ENCODE measurements at places on chromosomes 2 and 18. TPM values are rescaled to one million over a fixed set of nuclear protein-coding genes. Genes with fewer than 3 reads are reported as not detected.

Gene TP53I3
- total RNA-seq: 1.0 TPM

Gene NEU4
- 0.89 TPM for total RNA-seq

Gene RGPD4
- total RNA-seq: 0.19 TPM

Gene GREB1L
- total RNA-seq: not detected

Gene AGXT
- not detected for total RNA-seq

Gene SLC5A7
- total RNA-seq: not detected

Gene TRABD2A
- total RNA-seq: 37.2 TPM

Gene FABP1
- not detected for total RNA-seq

Gene ILKAP
- 44.3 TPM for total RNA-seq

Gene HJURP
- 111 TPM for total RNA-seq

Gene KCNJ13
- total RNA-seq: not detected

Gene ACADL
- not detected for total RNA-seq

Gene CELF4
- total RNA-seq: not detected

All from activated CD4-positive, alpha-beta T cell treated with anti-CD3 and anti-CD28 coated beads for 36 hours (primary cell).